ENCODE measurements at places on chromosomes 5 and 9. TPM values are rescaled to one million over a fixed set of nuclear protein-coding genes. Genes with fewer than 3 reads are reported as not detected.

GRCh38 chr5:83322273-83322924, 149.1 kb upstream of the VCAN start:
- H3K27ac ChIP-seq, result no peak overlapping the region
- DNase-seq, result no peak
- H3K27me3 ChIP-seq, result no peaks in the 10 kb centered on the region
- H3K4me1 ChIP-seq, result no peaks in the 10 kb centered on the region

DNA sequence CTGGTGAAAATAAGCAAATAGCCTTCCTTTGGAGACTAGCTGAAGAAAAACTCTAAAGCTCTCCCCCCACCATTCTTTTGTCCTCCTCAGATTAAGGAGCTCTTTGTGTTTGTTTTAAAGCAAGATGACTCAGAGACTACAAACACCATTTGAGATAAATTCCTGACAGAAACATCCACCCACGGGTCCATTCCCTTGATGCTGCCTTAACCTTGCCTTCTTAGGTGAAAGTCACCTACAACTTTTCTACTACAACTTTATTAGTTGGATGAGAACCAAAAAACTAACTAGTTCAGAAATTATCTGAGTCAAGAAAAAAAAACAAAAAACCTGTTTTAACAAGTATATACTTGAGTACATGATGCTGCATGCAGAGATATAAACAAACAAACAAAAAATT, 831.1 kb downstream of the NR2F1-AS1 start:
- H3K4me3 ChIP-seq, result no peak overlapping the region
- no peak overlapping the region for H3K27ac ChIP-seq
- no peaks in the 10 kb centered on the region for H3K36me3 ChIP-seq
- H3K4me1 ChIP-seq, result no peaks in the 10 kb centered on the region

The SLC22A4 gene
- total RNA-seq, result 8.3 TPM

GRCh38 chr5:18068826-18069225, 434.6 kb downstream of the TAF11L14 start:
- H3K36me3 ChIP-seq, result no peaks in the 10 kb centered on the region
- H3K4me3 ChIP-seq, result no peak overlapping the region
- no peaks in the 10 kb centered on the region for H3K4me1 ChIP-seq
- no peak overlapping the region for H3K27ac ChIP-seq
- no peak for DNase-seq
- no peaks in the 10 kb centered on the region for H3K27me3 ChIP-seq

- H3K4me3 ChIP-seq, result no peak overlapping the region
- H3K4me1 ChIP-seq, result no peaks in the 10 kb centered on the region
- DNase-seq, result peak; percentile 57
- H3K27me3 ChIP-seq, result no peaks in the 10 kb centered on the region
- peak overlapping the region; percentile 59 for H3K27ac ChIP-seq
- H3K36me3 ChIP-seq, result no peaks in the 10 kb centered on the region
Measured at GRCh38 chr5:145543968-145544367, 291.2 kb downstream of the PRELID2 start.

DNA sequence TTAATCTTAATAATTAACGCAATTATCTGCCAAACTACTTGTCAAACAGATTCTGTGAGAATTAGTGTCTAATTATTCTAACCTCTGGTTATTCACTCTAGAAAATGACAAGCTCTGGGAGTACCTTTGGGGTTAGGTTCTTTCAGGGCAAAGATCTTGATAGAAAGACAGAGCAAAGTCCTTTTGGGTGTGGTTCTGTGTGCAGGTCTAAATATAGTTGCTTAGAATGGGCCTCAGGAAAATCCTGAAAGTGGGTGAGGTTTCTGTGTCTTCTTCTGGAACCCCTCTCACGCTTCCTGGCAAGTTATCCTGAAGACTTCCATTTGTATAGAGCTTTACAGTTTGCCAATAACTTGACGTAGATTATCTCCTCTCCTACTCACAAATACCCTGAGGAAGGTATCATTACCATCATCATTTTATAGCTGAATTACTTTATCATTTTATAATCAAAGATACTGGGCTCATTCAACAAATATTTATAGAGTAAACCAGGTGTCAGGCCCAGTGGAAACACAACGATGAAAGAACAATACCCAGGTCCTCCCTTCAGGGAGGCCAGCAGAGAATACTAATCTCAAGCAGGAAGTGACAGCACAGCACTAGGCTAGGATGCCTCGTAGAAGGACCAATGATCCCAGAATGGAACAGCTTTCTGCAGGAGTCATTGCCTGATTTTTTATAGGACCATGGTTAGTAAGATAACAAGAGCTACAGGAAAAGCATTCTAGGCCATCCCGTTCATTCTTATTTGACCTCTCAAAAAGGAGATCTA, 27.6 kb upstream of the LHFPL2 start:
- H3K36me3 ChIP-seq, result no peaks in the 10 kb centered on the region
- H3K27ac ChIP-seq, result peak overlapping the region; percentile 73
- peak; percentile 58 for DNase-seq
- peaks cover 7% of the 10 kb centered on the region for H3K4me1 ChIP-seq
- no peaks in the 10 kb centered on the region for H3K27me3 ChIP-seq

The EEIG1 gene
- total RNA-seq, result 72.2 TPM

DNA sequence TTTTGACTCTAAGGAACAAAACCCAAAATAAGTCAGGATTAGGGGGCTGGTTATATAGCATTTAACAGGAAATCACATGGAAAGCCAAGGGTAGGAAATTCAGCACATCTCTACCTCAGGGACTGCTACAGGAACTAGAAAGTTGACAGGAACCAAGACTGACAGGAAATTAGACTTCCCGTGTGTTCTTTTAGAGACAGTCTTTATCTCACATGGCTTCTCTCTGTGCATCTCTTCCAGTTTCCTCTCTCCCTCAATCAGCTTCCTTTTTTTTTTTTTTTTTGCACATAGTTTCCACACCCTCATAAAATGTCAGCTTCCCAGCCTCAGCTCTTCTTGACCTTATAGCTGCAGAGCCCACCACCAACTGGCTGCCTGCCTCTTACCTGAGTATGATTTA, 4.8 kb downstream of the RECK start:
- no peak overlapping the region for H3K27ac ChIP-seq
- DNase-seq, result no peak
- no peaks in the 10 kb centered on the region for H3K4me1 ChIP-seq
- H3K27me3 ChIP-seq, result no peaks in the 10 kb centered on the region
- no peaks in the 10 kb centered on the region for H3K36me3 ChIP-seq

DNA sequence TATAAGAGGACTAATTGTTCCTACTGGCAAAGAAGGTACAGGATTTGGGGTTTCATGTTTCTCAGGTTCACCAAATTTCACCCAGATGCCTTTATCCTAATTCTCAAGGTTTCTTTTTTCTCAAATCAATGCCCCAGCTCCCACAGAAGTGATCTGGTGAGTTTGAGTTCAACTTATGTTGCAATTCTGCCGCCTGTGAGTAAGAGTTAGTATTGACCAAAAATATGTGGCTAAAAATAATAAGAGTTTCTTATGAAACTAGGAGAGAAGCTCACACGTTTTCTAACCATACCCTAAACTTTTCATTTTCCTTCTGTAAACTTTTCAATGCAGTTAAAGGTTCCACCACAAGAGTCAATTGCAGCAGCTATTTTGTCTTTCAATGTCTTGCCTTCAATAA, 15.1 kb downstream of the SLCO6A1 start:
- no peak for DNase-seq
- H3K27ac ChIP-seq, result no peak overlapping the region
- no peaks in the 10 kb centered on the region for H3K4me1 ChIP-seq
- no peaks in the 10 kb centered on the region for H3K36me3 ChIP-seq
- H3K4me3 ChIP-seq, result no peak overlapping the region
- H3K27me3 ChIP-seq, result no peaks in the 10 kb centered on the region

DNA sequence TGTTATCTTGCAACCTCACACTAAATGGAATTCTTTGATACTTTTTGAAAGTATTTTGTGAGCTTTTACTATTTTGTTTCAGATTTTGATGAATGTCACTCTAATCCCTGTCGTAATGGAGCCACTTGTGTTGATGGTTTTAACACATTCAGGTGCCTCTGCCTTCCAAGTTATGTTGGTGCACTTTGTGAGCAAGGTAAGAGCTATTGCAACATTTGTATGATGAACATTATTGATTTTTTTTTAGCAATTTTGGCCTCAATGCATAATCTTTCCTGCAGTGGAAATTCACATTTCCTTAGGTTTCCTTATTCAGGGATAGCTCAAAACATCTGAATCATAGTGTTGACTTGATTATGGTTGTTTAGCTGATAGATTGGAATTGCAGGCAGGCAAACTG, 76.3 kb downstream of the VCAN start:
- DNase-seq, result no peak
- no peaks in the 10 kb centered on the region for H3K4me1 ChIP-seq
- H3K4me3 ChIP-seq, result no peak overlapping the region
- H3K27me3 ChIP-seq, result no peaks in the 10 kb centered on the region

GRCh38 chr5:53488195-53488722, 7.8 kb downstream of the FST start:
- H3K4me3 ChIP-seq, result no peak overlapping the region
- no peaks in the 10 kb centered on the region for H3K36me3 ChIP-seq
- no peaks in the 10 kb centered on the region for H3K27me3 ChIP-seq
- no peak overlapping the region for H3K27ac ChIP-seq
- no peaks in the 10 kb centered on the region for H3K4me1 ChIP-seq
- no peak for DNase-seq

The EXOC3 gene
- 52.0 TPM for total RNA-seq

The CSF2 gene
- 0.67 TPM for total RNA-seq

DNA sequence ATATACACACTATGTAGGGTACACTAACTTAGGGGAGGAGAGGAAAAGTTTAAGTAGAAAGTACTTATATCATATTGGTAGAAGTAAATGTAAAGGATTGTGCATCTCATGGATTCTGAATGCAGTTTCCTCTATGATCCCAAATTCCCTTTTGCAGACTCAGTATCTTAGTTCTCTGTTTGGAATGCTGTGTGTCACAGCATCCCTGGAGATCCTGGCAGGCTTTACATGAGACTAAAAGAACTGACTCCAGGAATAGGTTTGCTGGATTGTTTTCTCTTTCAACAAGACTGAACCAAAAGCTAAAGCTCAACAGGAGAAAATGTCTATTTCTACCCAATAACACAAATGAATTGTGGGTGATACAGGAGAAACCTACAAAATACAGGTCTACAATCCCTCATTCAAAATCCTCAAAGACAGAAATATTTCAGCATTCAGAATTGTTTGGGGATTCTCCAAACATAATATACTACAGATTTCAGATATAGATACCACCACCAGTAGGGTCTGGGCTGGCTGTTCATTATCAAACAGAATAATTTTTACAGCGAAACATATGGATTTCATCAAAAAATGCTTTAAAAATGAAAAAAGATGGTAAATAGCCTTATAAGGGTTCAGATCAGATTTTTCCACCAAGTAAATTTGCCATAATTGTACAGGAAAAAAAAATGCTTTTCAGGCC, 324.7 kb upstream of the GRAMD2B start:
- DNase-seq, result no peak
- no peaks in the 10 kb centered on the region for H3K4me1 ChIP-seq
- H3K27ac ChIP-seq, result no peak overlapping the region

The PCDHGA8 gene
- 0.17 TPM for total RNA-seq

The NDOR1 gene
- total RNA-seq, result 11.7 TPM

DNA sequence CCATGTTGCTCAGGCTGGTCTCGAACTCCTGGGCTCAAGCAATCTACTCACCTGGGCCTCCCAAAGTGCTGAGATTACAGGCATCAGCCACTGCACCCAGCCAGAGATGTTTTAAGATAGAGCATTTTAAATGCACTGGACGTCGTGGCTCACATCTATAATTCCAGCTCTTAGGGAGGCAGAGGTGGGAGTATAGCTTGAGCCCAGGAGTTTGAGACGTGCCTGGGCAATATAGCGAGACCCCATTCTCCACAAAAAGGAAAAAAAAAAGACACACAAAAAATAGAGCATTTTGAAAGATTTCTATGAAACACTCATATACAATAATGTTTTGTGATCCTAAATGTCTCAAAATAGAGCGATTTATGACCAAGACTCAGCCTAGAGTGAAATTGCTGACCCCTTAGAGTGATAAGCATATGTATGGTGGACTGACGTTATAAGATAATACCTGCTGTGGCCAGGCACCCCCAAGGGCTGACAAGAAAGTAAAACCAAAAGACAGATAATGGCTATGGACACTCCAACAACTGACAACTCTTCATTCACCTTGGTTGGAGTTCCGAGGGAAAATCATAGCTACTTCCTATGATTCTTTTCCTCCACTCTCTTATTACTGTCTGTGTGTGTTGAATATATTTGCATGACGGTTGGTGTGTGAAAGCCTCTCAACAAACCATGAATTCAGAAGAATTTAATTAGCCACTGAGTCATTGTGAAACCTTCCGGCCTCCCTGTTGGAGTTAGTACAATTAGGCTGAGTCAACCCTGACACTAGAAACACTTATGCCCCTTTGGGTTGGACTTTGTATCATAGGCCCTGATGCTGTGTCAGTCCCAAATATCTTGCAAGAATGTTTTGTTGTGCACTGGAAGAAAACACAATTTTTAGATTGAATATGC, 526.5 kb upstream of the NUDT12 start:
- no peaks in the 10 kb centered on the region for H3K36me3 ChIP-seq
- no peaks in the 10 kb centered on the region for H3K4me1 ChIP-seq
- no peaks in the 10 kb centered on the region for H3K27me3 ChIP-seq
- no peak for DNase-seq
- H3K27ac ChIP-seq, result no peak overlapping the region

DNA sequence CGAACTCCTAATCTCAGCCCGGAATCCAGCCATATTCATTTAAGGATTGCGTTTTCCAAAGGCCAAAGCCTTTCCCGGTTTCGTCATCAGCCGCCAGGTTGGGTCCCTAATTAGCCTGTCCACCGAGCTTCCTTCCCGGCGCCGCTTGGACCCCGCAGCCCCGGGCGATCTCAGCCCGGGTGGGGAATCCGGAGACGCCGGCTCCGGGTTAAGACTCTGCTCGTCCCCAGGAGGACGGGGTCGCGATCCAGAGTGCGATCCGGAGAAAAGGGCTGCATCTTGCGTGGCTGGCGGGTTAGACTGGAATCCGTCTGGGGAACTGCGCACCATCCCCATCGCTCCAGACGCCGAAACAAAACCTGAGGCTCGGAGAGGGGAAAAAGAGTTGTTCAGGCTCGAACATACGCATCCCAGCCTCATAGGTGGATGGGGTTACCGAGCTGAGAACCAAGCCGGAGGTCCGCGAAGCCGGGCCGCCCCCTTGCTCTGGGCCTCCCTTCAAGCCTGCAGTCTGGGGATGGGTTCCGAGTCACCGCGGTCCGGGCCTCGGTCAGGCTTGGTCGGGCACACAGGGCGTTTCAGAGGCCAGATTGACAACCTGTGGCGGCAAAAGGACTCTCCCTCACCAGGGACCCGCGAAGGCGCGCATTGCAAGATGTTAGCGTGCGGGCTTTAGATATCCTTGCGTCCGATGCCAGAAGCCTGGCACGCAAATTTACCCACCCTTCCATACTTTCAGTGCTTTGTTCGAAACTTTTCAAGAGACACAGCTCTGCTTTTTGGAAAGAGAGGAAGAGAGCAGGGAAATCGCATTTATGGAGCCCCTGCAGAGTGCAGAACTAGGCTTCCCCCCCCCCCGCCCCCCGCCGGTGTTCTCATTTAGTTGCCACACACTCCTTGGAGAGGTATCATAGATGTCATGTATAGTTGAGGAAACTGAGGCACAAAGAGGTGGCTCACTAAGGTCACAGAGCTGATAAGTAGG, 7.9 kb downstream of the MSX2 start:
- no peaks in the 10 kb centered on the region for H3K4me1 ChIP-seq
- no peak overlapping the region for H3K27ac ChIP-seq
- no peak overlapping the region for H3K4me3 ChIP-seq
